ENCODE measurements at places on chromosomes 13 and 19.

DNA sequence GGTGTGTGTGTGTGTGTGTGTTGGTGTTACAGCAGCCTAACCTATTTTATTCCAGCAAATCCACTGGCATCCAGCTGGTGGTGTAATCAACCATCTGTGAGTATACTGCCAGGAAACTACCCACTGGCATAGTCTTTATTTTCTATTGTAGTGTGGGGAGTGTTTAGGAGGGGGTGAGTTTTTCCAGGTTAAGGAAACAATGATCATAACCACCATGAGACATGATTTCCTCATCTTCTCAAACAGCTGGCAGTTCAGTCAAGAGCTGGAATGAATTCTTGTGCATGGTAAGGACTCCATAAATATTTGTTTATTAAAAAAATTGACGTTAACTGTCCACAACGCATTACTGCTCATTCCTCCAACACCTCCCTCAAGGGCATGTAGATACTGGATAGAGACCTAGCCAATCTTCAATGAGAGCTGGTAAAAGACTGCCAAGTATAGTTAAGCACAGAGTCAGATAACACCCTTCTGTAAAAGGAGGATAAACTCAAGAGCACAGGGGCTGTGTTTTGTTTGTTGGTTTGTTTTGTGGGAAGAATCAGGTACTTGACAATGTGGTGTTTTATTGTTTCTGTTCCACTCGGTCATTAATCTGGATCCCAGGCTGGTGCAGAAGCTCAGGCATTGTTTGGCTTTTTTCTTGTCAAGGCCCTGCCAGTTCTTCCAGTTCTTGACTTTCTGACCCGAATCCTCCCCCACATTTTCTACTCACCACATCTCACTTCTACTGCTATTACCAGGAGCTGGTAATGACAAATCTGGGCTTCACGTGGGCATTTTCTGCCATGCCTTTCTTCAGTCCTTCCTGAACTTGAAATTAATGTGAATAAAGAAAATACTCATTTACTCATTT, 31.6 kb upstream of the SLC46A3 start:
- no peak for DNase-seq

GRCh38 chr19:28466107-28467045, 746.6 kb downstream of the UQCRFS1 start:
- no peak for DNase-seq

DNA sequence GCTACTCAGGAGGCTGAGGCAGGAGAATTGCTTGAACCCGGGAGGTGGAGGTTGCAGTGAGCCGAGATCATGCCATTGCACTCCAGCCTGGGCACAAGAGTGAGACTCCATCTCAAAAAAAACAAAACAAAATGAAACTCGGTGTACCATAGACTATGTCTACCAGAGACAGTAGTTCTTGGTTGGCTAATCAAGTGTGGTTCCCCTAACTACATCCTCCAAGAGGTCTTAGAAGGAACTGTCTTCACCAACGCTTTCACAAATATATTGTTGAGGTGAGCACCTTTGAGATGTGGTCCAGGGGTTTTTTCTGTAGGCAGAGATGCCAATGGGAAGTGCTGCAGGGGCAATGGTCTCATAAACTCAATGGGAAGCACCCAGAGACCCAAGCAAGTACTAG, 48.0 kb downstream of the RFC3 start:
- DNase-seq: no peak

DNA sequence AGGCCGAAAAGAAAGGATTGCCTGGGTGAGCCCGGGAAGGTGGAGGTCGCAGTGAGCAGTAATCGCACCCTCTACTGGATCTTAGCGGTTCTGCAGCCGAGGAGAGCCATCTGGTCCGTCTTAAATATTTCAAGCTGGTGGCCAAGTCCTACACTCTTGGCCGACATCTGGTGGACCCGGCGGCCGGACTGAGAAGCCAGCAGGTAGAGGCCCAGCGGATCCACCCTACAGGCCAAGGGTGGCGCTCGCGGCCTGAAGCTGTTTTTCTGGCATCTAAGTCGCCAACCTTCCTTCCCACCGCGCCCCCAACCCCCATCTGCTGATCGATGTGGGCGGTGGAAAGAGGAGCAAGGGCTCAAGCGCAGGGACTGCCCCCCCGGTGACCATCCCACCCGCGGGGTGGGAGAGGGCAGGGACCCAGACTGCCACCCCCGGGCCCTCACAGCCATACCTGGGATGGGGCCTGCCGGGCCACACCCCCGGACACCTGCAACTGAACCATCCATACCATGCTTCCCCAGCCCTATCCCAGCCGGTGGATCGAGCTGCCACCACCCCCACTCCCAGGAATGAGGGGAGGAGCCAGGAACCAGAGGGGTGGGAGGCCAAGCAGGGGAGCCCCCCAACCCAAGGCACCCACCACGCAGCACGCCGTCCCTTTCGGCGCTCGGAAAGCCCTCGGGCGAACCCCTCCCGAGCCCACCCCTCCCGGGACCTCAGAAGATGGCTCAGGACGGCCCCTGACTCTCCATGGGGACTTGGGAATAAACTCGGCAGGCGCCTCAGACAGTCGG, 46.3 kb upstream of the ZNF730 start:
- no peak for DNase-seq

DNA sequence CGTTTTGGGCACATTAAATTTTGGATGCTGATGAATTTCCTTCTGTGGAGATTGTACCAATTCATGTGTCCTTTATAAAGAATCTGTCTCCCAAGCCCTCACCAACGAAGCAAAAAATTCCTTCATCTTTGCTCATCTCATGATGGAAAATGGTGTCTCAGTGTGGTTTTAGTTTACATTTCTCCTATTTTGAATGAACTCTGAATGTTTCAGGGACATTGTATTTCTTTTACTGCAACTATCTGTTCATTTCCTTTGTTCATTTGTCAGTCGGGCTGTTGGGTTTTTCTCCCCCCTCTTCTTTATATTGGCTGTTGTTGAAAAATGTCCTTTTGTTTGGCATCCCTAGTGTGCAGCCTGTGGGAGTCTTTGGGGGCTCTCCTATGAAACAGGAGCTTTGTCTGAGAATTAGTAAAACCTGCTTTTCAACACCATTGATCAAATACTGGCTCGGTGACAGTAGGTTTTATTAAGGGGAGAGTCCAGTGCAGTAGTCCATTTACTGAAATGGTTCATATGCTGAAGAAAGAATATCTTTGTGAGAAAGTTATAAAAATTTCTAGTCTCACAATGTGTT, 91.3 kb upstream of the C1QTNF9B start:
- DNase-seq: no peak

GRCh38 chr19:44807162-44807561, 1.7 kb upstream of the BCAM start:
- no peak for DNase-seq

DNA sequence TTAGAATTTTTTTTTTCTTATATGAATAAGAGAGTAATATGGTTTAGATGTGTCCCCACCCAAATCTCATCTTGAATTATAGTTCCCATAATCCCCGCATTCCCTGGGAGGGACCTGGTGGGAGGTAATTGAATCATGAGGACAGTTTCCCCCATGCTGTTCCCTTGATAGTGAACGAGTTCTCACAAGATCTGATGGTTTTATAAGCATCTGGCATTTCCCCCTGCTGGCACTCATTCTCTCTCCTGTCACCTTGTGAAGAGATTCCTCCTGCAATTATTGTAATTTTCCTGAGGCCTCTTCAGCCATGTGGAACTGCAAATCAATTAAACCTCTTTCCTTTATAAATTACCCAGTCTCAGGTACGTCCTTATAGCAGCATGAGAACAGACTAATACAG, 205.7 kb downstream of the MYO16 start:
- no peak for DNase-seq

GRCh38 chr13:102816708-102817107, 17.8 kb downstream of the BIVM start:
- DNase-seq: no peak

DNA sequence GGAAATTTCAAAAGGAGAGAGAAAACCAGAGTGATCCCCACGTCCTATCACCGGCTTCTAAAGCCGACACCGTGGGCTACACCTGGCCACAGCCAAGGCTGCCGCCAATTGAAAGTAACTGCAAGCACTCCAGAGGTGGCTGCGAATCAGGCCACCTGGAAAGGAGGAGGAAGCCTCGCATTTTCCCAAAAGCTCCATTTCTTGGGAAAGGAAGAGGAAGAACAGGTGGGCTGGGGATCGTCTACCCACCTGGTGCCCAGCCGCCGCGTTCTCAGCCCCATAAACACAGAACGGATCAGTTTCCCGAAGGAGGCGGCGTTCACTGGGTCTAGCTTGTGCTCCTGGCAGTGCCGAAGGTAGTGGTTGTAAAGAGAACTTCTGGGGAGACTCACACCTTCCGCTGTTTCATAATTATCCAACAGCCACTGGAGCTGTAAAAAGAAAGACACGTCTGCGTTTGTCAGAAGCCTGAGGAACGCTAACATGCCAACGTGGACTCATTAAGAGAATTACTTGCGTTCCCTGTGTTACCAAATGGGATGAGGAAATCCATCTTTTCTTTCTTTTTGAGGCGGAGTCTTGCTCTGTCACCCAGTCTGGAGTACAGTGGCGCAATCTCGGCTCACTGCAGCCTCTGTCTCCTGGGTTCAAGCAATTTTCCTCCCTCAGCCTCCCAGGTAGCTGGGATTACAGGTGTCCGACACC, 38.1 kb upstream of the RANBP3 start:
- DNase-seq: no peak

DNA sequence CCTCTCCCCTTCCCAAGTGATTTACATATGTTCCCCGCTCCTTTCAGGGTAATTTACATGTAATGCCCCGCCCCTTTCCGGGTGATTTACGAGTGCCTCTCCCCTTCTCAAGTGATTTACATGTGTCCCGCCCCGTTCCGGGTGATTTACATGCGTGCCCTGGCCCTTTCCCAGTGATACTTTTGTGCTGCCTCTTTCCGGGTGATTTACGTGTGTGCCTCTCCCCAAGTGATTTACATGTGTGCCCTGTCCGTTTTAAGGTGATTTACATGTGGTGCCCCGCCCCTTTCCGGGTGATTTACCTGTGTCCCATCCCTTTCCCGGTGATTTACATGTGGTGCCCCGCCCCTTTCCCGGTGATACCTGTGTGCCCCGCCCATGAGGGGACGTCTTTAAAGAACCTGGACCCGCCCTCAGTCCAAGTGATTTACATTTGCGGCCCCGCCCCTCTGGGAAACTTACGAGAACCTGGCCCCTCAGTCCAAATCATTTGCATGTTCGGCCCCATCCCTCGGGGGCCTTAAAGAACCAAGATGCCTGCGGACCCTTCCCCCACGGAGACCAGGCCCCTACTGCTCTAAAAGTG, 559 bp upstream of the LENG9 start:
- DNase-seq: no peak

All from cortex of kidney (tissue), 1 donor.